ENCODE measurements at places on chromosomes 11 and 22.

- DNase-seq, result no peak
Observed at GRCh38 chr22:48959496-48959895, 868.2 kb downstream of the BRD1 start.

GRCh38 chr22:40118979-40119378 is 58.7 kb upstream of the TNRC6B start:
- no peak for DNase-seq

- no peak for DNase-seq
Observed at GRCh38 chr11:72008728-72009127, 10.0 kb downstream of the IL18BP start.

DNA sequence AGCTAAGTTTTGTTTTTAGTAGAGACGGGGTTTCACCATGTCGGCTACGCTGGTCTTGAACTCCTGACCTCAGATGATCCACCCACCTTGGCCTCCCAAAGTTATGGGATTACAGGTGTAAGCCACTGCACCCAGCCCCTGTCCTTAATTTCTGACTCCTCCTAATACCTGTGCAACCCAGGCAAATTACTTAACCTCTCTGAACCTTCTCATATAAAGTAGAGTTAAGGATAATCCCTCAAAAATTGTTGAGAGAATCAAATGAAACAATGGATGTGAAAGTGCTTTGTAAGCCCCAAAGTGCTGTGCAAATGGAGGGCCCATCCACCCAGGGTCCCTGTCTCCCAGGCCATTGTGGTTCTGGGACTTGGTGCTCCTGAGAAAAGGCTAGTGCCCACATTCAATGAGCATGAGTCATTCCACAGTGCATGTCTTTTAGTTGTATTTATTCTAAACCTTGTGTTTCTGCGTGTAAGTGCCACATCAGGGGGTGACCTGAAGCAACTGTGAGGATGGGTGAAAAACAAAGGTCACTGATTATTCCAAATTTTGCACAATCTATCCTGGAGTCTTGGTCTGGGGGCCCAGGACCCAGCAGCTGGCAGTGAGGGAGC is 61.4 kb upstream of the PTPRJ start:
- DNase-seq, result no peak

DNA sequence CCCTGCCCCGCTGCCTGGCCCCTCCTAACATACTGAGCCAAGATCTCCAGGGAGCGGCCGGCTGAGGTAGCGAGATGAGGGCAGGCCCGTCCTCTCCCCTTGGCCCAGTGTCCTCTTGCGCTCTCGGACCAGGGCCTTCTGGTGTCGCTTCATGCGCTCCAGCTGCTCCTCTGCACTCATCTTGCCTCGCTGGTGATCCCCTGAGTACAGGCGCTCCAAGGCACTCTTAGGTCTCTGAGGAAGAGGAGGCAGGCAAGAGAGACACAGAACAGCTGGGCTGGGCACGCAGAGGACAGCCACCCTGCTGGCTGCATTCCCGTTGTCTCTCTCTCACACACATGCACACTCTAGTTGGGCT is 50.6 kb downstream of the C11orf58 start:
- no peak for DNase-seq

DNA sequence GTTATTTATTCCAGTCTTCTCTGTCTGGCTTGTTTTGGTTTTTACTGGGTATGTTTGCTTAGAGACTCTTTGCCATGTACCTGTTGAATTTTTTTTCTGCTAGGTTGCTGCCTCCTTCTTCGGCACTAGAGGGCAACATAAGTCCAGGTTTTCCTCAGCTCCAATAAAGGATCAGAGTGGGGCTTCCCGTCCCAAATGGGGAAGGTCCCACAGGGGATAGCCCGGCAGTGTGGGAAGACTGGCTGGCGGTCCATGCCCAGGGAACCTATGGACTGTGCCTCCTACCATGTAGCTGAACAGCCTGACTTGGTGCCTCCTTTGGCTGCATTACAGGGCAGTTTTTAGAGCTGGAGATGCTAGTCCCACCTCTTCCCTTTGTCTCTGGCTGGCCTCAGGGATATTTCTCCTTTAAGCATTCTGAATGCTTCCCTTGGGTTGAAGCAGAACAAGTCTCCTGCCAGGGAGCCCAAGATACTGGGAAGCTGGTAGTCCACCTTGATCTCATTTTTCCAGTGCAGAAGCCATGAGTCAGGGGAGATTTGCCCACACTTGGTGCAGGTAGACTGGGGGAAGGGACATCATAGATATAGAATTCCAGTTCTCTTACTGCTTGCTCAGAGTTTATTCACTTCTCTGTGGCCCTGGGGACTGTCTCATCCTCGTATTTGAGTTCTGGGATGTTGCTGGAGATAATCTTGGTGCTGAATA is 60.2 kb downstream of the BRD1 start:
- DNase-seq, result no peak

GRCh38 chr11:36744375-36745168 is 146.5 kb upstream of the RAG2 start:
- peak; percentile 32 for DNase-seq

- no peak for DNase-seq
Observed at GRCh38 chr11:37115963-37116362, 517.9 kb upstream of the RAG2 start.

DNA sequence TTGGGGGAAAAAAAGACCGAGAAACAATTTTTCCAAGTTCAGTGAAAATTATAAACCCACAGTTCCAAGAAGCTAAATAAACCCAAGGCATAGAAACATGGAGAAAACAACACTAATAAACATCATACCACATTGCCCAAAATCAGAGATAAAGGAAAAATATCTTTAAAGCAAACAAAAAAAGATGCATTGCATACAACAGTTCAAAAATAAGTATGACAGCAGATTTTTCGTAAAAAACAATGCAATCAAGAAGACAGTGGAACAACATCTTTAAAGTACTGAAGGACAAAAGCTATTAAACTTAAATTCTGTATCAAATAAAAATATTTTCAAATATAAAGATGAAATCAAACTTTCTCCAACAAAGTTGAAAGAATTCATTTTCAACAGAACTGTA is 921.3 kb downstream of the METTL15 start:
- no peak for DNase-seq

GRCh38 chr11:13310443-13310842 is 32.9 kb downstream of the BMAL1 start:
- no peak for DNase-seq

DNA sequence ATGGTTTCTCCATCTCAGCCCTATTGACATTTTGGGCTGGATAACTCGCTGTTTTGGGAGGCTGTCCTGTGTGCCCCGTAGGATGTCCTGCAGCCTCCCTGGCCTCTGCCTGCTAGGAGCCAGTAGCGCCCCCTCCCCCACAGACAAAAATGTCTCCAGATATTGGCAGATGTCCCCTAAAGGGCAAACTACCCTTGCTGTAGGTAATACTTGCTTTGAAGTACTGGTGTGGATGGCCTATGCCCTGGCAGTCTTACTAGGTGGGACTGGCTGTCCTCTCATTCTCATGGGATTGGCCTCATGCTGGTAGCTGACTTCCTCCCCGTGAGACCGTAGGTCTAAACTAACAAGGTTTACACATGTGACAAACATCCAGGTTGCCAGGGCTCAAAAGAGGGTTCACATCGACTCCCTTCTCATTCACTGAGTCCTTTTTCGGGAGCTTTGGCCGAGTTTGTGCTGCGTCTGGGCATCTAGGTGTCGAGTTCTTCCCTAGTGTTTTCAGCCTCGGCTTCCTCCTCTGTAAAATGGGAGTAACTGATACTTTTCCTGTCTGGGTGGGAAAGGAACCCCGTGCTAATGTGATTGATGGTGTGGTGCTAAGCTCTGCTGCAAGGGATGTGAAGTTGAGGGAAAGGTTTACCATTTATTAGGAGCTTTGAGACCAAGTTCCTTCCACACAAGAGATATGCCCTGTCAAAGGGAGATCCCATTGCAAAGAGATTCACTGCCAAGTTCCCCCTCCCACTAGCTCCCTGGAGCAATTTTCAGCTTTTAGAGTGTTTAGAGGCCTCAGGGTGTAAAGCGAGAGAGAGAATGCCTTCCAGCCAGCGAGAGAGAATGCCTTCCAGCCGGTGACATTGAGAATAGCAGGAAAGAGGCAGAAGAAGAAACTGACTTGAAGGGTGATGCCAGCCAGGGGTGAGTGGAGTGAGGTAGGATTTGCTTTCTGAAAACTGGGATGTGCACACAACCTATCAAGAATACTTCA is 17.0 kb downstream of the PTPRJ start:
- DNase-seq, result no peak

GRCh38 chr11:35792148-35792845 is 129.7 kb downstream of the TRIM44 start:
- DNase-seq, result no peak

- no peak for DNase-seq
Observed at GRCh38 chr11:65298131-65298535, 16.5 kb upstream of the CDC42EP2 start.
